ENCODE measurements at places on chromosomes 6 and 20.

GRCh38 chr6:14863902-14864850 lies 381.7 kb upstream of the JARID2 start:
- DNase-seq = no peak

- no peak for DNase-seq
Observed at GRCh38 chr6:27630727-27631608, 158.1 kb upstream of the ZNF184 start.

DNA sequence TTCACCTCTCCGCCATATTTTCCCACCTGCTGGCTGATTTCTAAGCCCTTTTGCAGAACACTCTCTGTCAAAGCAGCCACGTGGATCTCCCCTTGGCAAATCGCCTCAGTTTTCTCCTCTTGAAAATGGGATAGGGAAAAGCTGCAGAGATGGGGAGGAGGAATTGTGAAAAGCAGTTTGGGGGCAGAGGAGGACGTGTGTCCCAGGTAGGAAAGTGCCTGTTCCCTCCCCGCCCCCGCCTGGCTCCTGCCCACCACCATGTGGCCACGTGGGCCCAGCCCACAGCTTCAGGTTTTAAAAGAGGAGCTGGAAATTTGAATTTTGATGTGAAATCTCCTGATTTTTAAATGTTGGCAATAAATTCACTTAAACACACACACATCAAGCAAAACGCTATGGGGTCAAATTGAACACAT lies 3.6 kb upstream of the CEBPB start:
- DNase-seq = no peak

DNA sequence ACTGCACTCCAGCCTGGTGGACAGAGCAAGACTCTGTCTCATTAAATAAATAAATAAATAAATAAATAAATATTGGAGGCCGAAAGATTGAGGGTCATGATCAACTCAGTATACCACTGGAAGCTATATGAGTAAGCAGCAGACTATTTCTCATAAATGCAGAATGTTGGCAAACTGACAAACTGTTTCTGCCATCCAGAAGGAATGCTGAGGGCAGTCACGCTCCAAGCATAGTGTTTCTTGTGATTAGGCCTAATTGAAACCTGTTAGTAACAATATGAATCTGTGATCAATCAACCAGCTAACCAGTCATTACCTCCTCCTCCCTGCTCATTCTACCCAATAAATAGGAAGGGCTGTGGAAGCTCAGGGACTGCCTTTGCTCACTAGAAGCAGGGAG lies 15.2 kb upstream of the KCNK15 start:
- no peak for DNase-seq

- DNase-seq = no peak
Observed at GRCh38 chr6:82179415-82179814, 68.1 kb downstream of the IBTK start.

DNA sequence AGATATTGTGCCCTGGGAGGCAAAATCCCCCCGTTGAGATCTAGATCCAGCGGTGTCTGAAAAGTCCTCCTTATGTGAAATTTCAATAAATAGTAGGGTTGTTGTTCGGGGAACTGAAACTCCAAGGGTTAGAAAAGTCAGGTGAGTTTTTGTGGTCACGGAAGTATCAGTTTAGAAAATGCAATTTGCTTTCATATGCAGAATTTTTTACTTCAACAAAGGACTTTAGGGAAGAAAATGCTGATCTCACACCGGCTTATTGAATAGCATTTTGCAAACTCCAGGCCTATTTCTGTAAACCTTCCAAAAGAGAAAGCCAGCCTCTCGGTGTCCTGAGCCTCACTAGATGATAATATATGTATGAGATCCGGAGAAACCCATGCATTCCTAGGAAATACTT lies 254.7 kb downstream of the TSHZ2 start:
- DNase-seq = no peak

GRCh38 chr6:45222380-45222779 lies 105.8 kb upstream of the RUNX2 start:
- DNase-seq = no peak

DNA sequence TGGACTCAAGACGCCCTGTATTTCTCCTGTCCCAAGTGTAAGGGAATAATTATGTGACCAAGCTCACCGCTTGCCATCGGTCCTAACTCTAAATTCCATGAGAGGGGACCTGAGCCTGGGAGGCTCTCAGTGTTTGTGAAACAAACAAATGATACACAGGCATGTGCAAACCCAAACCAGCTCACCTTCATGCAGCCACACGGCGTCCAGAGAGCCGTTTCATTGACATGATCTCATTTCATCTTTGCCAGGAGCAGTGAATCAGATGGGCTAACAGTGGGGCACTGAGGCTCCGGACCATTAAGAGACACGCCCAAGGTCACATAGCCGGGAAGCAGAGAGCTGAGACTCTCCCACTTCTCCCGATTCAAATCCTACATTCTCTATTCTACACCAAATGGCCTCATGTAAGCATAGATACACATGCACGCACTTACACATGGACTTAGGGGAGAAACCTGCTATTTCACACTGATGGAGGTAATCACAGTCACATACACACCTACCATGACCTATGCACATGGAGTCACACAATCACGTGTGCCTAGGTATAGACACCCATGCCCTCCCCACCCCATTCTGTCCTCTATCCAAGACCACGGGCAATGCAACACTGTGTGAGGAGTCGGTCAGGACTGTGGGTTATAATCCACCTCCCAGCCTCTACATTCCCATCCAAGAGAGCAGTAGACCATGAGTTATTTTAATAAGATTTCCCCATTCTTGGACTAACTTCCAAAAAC lies 1.1 kb downstream of the BNIP5 start:
- DNase-seq = no peak

DNA sequence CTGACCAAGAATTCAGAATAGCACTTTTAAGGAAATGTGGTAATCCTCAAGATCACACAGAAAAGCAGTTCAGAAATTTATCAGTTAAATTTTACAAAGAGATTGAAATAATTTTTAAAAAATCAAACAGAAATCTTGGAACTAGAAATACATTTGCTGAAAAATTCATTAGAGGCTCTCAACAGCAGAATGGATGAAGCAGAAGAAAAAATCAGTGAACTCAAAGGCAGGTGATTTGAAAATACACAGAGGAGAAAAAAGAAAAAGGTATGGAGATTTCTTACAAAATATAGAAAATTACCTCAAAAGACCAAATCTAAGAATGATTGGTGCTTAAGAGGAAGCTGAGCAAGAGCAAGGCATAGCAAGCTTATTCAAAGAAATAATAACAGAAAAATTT lies 11.5 kb downstream of the NQO2 start:
- no peak for DNase-seq

- no peak for DNase-seq
Observed at GRCh38 chr6:107056796-107057195, 28.8 kb downstream of the MTRES1 start.

DNA sequence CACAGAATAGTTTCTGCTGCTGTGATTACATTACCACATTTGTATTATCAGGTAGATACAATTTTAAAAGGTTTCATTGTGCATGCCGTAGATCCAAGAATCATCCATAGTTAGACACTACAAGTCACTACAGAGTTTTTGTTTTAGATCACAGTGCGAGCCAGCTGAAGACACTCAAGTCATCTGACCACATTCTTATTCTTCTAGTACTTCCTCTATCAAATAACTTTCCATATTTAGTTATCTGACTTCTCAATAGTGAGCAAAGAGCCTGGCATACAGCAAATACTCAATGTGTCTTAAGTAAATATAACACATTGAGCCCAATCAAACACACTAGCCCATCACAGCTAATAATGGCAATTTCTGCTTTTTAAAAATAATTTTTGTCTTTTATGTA lies 195.4 kb downstream of the ASCC3 start:
- DNase-seq = no peak

DNA sequence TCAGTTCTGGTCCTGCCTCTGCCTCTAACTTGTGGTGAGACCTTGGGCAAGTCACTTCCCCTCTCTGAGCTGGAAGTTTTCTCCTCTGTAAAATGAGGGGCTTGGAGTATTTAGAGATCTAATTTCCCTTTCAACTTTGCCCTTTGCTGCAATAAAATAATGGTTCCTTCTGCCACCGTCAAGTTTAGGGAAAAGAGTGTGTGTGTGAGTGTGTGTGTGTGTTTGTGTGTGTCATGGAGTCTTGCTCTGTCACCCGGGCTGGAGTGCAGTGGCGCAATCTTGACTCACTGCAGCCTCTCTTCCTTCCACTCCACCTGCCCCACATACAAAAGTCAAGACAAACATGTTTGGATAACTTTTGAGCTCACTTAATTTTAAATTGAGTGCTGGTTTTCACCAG lies 39.2 kb upstream of the PIM1 start:
- no peak for DNase-seq

DNA sequence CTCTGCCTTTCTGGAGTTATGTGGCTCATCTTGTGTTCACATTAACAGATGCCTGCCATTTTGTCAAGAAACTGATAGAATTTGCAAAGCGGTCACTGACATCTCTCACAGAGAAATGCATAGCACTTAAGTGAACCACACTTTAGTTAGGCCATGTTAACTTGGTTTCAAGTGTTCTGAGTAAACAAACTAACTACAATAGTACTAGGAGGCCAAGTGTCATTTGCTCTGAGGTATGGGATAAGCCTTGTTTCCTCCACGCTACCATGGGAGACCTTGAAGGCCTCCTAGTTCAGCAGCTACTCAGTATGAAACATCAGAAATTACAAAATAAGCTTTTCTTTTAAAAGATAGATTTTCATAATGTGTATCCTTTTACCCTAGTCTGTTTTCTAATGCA lies 143.5 kb upstream of the MARCKS start:
- DNase-seq = no peak

DNA sequence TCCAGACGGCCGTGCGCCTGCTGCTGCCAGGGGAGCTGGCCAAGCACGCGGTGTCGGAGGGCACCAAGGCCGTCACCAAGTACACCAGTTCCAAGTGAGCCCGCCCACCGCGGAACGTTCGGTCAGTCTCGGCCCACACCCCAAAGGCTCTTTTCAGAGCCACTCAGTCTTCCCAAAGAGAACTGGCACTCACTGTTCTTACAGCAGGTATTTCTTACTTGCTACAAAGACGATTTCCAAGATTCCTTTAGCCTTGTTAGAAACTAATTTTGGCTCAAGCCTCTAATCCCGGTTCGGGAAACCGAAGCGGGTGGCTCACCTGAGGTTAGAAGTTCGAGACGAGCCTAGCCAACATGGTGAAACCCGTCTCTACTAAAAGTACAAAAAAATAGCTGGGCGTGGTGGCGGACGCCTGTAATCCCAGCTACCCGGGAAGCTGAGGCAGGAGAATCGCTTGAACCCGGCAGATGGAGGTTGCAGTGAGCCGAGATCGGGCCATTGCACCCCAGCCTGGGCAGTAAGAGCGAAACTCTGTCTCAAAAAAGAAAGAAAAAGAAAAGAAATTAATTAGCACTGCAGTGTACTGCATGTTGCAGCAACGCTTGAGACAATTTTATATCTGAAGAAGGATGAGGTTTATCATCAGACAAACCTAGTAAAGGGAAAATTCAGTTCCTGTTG lies 73.1 kb downstream of the OR2B2 start:
- no peak for DNase-seq

GRCh38 chr6:143696664-143697000 lies 18.9 kb downstream of the PHACTR2 start:
- DNase-seq = no peak

DNA sequence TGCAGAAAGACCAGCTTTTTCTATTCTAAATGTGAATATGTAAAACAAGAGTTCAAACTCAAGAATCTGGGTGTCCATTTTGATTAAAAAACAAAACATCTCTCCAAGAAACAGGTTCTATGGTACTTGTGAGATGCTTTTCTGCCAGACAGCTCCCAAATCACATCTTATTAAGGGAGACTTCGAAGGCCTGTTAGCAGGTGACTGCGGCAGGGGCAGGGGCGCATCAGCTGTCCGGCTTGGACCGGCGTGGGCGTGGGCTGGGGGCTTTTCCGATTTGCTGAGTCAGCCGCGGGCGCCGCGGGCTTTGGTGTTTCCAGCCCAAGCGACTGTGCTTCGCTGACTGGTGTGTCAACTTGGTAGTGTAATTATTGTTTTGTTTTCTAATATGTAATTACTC lies 32.6 kb downstream of the TFAP2A start:
- no peak for DNase-seq

DNA sequence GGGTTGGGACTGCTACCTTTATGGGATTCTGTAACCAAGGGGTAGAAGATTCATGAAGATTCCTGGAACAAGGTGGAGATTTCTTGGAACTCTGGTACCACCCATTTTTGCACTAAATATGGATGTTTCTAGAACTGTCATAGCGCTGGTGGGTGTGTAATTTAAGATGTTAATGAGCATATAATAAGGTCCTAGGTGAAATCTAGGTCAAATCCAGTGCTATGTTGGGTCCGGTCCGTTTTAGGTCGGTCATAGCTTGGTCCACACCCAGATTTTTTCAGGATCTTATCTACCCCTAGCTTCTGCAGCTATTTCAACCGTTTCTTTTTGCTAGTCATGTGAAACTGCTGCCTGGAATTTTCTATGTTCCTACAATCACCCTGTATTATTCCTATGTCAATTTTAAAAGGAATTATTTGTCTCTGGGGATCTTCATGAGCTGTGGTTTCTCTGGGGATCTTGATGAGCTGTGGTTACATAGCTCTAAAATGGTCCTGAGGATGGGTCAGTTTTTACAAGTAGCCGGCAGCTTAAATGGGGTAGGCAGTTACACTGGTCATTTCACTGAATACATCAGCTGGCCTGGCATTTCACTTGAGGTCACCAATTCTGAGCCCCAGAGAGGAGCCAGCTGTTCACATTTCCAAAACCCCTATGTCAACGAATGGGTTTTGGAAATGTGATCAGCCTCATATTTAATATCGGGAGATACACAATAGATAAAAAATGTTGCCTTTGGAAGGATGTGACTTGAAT lies 652.3 kb upstream of the FLRT3 start:
- DNase-seq = no peak

GRCh38 chr20:25310921-25311728 lies 63.2 kb downstream of the PYGB start:
- no peak for DNase-seq

DNA sequence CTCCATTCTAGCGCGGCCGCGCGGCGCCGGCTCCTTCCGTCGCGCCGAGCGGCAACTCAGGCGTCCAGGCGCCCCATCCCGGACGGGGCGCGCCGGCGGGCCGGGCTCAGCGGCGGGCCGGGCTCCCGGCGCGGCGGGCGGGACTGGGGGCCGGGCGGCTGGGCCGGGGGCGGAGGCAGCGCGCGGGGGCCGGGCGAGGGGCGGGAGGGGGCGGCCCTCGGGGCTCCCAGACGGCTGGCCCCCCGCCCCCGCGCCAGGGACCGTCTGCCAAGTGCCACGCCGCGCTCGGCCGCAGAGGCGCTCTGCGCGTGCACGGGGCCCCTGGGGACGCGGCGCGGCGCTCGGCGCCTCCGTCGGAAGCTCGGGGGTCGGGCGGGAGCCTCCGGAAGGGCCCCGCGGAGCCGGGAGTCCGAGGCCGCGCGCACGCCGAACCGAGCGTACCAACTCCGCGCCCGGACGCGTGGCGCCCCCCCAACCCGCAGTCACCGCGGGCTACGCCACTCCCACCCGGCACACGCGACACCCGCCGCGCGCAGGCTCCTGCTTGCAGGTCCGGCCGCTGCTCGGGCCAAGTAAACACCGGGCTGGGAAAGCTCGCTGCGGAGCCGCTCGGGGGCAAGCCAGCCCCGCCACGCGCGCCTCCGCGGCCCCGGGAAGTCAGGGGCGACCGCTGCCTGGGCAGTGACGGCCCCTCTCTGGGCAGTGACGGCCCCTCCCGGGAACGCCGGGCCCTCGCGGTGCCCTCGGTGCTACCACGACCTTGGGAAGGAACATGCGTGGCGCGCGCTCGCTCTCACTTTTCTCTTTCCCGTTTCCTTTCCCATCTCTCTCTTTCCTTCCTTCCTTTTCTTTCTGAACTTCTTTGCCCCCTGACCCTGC lies at the start of gene PREX1:
PREX1 (minus strand) TSS at position 145 of the 879 bp plus-strand sequence; CDS start at position 6, 139 bp downstream.
- DNase-seq = peak; percentile 76

GRCh38 chr6:1445650-1446330 lies 56.4 kb downstream of the FOXF2 start:
- DNase-seq = no peak

Measured in activated CD4-positive, alpha-beta T cell treated with anti-CD3 and anti-CD28 coated beads, Interleukin-2, amount 50 U/mL, for 4 hours (primary cell).